Stimulated activated CD4-positive, alpha-beta T cell treated with anti-CD3 and anti-CD28 coated beads, Interleukin-12 subunit alpha, Interleukin-12 subunit beta, amount 100 ng/mL, for 24 hours (primary cell): ENCODE measurements at places on chromosomes 3 and 15.

DNA sequence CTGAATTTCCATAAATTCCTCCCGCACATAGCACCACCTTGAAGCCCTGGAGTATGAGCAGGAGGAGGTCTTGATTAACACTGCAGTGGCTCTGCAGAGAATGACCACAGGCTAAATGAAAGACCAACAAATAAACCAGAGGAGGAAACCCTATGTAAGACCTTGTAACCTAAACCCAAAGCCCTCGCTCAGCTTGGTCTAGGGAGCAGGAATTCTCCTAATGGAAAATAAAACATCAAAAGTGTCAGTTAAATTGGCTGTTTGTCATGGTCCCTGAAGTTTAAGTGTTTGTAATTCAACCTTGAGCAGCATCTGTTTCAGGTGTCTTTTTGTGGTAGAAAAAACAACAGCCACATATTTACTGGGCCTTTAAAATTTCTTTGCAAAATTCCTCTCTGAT lies 9.2 kb upstream of the UBE2Q2 start:
- DNase-seq, result no peak

GRCh38 chr15:37940876-37941275 lies 6.4 kb downstream of the TMCO5A start:
- DNase-seq, result no peak

DNA sequence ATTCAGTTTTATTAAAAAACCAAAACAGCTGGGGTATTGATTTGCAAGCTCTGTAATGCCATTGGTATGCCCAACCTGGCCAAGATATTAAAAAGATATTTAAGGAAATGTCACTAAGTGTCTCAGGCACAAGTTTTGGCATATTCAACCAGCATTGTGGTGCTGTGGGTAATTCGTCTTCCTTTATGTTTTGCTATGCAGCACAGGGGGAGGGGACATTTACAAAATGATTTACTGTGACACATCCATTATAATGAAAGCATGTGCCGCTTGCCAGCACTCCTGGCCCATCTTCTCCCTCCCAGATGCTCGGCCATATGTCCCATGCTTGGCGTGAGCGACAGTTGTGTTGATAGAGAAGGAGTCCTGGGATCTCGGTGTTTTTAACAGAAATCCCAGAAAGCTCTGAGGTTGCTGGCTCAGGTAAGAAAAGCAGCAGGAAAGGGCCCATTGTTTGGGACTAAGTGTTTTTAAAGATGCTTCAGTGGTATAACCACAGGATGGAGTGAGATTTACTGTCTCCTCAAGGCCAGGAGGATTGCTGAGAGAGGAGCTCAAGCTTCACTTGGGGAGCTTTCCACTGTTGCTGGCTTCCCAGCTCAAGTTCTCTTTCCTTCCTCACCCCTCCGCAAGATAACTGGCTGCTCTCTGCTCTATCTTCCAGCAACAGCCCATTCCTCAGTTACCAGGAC lies 158.2 kb upstream of the TSC22D2 start:
- DNase-seq, result no peak

DNA sequence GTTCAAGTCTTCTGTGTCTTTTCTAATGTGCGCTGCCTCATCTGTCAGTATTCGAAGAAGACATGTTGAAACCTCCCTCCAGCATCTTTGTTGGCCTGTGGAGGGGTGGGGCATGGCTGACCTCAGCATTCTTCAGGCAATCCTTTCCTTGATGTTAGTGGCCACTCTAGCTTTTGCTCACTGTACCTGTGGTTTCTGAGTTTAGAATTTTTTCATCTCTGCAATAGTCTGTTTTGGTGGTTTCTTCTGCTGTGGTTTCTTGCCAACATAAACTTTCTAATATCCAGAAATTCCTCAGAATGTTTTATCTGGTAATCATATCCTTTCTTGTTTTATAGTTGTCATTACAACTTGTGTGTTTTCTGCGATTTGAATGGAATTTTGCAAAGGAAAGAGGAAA lies 251.3 kb upstream of the NR2E3 start:
- no peak for DNase-seq

GRCh38 chr3:67064105-67064504 lies 66.0 kb downstream of the KBTBD8 start:
- no peak for DNase-seq

GRCh38 chr3:41684797-41685735 lies 276.8 kb downstream of the ULK4 start:
- no peak for DNase-seq

DNA sequence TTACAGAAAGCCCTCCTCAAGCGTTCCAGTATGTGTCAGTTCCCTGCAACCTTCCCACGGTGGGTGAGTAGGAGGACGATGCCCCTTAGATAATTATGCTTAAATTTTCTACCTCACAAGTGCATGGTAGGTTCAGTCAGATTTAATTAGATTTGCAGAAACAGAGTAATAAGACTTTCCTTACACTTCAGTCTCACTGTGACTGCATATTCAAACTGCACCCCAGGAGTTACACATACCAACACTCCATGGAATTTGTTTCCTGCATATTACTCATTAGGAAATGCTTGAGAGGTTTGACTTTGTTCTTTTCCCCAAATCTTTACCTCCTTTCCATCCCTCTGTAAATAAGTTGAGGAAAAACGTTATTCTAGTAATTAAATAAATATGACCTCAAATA lies 108.8 kb downstream of the ARRDC4 start:
- DNase-seq, result no peak

DNA sequence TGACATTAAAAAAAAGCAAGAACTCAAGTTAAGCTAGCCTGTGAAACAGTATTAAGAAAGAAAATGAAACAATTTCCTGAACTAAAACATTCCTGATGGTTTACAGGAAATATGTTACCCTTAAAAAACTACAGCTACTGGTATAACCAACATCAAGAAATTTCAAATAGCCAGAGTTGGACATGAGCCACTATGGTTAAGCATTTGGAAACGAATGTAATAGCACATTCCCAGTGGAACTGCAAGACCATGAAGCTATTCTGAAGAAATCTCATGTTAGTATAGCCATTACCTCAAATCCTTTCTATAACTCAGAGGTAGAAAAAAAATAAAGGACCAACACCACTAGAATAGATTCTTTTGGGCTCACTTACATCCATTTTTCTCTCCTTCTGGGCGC lies 30.2 kb downstream of the CPNE4 start:
- DNase-seq, result no peak

DNA sequence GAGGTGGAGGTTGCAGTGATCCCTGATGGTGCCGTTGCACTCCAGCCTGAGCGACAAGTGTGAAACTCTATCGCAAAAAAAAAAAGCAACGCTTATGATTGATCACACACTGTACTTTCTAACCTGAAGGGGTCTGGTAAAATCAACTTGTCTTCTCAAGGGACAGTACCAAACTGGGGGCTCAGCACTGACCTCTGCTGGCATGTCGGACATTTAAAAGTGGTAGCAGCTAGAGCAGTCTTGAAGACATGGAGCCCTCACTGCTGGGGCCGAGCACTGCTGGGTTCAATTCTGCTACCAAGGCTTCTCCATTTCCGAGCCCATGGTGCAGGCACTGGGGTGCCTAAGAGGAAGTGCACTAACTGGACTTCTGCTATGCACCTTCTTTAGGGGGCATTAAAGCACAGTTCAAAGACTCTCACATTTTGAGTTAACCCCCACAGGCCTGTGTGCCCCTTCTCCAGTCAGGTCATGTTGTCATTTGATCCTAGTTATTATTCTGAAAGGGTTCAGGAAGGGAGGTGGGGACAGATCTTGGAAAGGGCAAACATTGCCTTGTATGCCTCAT lies 26.4 kb upstream of the LAMP3 start:
- no peak for DNase-seq

GRCh38 chr15:99115300-99116215 lies 10.7 kb downstream of the SYNM start:
- DNase-seq, result no peak

DNA sequence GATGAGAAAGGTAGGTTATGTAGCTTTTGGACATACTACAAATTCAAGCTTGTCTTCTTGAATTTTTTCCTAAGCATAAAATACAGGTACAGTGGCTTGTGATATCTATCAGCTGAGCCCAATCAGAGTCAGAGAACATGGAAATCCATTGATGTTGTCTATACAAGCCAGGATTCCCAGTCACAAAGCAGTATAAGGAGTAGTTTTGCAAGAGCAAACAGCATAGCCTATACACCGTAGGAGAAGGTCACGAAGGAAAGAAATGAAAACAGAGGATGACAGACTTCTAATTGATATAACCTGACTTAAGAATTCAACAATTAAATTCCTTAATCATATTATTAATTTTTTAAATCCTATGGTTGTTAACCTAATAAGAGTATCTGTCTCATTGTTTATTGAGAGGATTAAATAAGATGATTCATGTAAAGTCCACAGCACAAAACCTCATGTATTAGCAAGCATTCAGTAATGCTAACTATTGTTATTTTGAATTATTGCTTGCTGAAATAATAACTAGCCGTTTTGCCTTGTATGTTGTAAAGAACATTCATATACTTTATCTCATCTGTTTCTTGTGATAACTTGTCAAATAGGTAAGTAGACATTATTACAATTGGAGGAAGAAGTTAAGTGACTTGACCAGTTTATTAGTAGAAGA lies 276.6 kb upstream of the ZPLD1 start:
- no peak for DNase-seq

- DNase-seq, result no peak
Observed at GRCh38 chr3:30577788-30578187, 28.6 kb upstream of the TGFBR2 start.

DNA sequence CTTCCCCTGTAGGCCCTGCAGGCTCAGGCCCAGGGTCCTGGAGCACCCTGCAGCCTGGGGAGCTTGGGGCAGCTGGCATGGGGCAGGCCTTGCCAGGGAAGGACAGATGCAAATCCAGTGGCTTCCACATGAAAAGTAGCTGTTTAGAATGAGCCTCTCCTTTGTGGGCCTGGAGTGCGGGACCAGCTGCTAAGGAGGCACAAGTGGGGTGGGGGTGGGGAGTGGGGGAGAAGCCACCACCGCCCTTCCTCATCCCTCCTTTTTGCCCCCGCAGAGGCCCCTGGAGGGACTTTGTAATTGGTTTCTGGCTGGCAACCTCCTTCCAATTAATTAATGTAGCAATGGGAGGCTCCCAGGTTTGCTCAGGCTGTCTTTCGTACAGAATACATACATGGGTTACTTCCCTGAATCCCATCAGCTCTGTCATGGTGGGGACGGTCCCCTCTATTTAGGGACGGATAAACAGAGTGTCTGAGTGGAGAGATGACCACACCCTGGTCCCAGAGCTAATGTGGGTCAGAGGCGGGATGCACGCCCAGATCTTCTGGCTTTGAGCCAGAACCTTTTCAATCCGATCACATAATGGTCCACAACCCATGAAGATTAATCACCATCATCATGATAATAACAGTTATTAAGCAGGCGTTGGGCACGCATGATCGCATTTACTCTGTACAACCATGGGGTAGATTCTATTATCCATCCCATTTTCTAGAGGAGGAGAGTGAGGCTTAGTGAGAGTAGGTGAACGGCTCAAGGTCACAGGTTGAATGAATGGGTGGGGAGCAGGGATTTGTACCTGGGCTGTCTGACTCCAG lies 6.2 kb downstream of the CORO2B start:
- DNase-seq, result no peak

GRCh38 chr3:173411375-173411973 lies 13.9 kb downstream of the NLGN1 start:
- no peak for DNase-seq
